ENCODE measurements at places on chromosomes 3 and 15. TPM values are rescaled to one million over a fixed set of nuclear protein-coding genes. Genes with fewer than 3 reads are reported as not detected.

DNA sequence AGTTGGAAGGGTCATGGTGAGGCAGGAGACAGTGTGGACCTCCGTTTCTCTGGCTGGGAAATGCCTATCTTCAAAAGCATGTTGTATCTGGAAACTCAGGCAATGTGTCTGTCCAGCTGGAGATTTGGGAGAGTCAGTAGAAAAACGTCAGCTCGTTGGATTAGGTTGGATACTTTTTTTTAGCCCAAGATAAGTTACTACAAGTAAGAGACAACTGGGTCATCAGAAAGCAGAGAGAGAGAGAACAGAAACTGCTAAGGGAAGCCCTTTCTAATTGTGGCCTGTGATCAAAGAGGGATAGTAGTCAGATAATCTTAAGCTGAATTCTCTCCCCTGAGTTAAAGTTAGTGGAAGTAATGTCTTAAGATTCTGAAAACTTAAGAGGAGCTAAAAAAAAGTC lies 78.9 kb upstream of the ZNF280D start:
- no peak for DNase-seq

GRCh38 chr3:174016186-174016585 lies 618.6 kb downstream of the NLGN1 start:
- DNase-seq: no peak

GRCh38 chr3:46705022-46705530 lies 3.9 kb downstream of the TMIE start:
- peak; percentile 85 for DNase-seq

DNA sequence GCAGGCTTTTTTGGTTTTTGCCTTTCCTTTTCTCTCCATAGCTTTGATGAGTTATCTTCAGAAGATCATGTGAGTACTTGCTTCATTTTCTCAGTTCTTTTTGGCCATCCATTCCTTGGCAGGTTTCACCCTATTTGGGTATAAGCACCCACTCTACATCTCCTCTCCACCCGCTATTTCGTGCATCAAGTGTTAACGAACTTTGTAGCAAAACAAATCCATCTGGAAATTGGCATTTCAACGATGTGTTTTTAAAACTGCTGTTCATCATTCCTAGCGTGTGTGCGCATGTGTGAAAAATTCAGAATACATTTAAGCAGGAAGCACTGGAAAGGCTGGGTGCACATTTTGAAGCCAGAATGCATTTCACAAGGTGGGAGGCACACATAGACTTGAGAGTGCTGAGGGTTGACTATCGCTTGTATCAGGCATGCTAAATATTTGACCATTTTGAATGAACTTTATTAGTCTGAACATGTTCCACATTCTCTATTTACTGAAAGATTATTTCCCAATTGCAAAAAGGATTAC lies 89.7 kb upstream of the FHIT start:
- no peak for DNase-seq

DNA sequence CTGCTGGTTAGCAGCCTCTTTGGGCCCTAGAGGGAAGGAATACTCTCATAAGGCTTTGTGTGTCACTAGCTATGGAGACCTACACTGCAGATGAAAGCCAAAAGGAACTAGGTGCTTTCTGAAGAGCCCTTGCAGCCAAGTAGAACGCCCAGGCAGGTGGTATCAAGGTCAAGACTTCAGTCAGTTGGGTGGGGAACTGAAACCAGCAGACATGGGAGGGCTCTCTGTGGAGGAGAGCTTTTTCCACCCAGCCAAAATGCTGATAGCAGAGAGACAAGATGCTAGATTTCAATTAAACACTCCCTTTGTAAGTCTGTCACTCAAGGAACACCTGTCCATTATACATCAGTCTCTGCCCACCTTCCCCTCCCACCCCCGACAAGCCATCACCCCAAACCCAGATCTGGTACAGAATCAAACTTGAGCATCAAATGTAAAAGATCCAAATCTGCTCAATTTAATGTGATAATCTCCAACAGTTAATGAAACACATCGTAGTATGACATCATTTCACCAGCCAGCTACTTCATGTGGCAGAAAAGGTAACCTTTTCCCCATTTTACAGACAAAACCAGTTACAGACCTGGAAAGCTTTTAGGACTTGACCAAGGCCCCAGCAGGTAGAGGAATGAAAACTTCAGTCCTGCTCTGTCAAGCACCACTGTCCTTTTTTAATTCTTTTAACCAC lies 14.6 kb downstream of the MRPS25 start:
- DNase-seq: no peak

CADPS gene
- polyA plus RNA-seq: 1.3 TPM

DNA sequence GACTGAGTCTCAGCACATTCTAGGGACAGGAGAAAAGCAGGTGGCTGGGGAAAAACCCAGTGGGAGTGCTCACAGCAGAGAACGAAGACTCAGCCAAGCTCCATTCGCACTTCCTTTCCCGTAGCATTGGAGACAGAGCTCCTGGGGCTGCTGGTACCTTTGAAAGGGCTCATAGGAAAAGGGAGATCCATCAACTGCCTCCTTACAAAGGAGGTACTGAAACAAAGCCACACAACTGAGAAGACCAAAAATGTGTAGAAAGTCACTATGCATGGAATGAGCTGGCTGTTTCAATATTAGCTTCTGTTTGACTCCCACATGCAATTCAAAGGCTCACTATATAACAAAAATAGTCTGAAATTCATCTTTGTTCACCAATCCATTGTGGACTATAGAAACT lies 16.9 kb downstream of the STIMATE start:
- DNase-seq: no peak

SNRPN gene
- 246 TPM for polyA plus RNA-seq

GOLGA8G gene
- polyA plus RNA-seq: 0.08 TPM

DNA sequence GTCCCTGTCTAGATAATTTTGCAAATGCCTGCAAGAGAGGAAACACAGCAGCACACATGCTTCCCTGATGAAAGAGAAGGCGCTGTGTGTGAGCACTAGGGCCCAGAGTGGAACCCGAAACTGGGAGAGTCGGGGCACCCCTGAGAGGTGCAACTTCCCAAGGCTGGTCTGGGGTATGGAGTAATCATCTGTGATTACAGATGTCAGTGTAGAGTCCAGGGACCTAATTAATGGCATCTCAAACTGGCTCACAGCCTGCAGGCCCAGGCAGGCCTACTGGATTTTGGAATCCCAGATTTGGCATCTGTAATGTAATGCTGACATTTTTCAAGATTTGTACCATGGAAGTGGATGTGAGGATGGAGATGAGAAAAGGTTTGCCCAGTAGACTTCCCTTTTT lies 29.4 kb downstream of the PGPEP1L start:
- DNase-seq: no peak

GRCh38 chr3:71345429-71346040 lies 238.0 kb downstream of the FOXP1 start:
- DNase-seq: no peak

DNAH12 gene
- polyA plus RNA-seq: 2.1 TPM

DNA sequence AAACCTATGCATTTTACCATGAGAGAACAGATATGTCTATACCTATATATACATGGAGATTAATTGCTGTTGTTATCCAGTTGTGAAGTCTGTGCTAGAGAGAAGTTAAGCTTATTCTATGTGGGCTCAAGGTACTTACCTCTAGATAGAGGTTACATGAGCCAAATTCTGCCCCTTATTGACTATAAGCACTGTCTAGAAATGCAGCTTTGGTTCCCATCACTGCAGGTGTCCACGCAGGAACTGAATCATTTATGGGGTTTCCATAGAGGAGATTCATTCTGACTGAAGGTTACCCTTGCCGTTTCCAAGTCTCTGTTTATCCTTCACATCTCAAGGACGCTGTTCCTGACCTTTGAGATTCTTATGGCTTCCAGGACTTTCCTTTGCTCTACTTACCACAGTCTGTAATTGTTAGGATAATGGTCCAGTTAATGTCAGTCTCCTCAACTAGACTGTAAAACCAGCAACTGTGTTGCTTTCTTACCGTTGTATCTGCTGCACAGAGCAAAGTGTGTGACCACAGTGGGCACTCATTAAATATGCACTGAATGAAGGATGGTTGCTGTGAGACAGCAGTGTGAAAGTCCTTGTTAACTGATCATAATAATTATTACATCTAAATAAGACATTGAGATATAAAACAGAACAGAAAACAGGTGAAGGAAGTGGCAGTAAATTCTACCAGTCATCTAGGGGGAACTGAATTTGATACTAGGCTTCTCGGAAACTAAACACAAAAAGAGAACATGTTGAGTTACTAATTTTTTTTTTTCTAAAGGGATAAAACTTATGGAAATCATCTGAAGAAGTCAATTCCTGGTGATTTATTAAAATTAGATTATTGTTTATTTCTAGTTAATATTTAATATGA lies 44.0 kb upstream of the BCL6 start:
- DNase-seq: no peak

CYB561D2 gene
- 11.7 TPM for polyA plus RNA-seq

DNA sequence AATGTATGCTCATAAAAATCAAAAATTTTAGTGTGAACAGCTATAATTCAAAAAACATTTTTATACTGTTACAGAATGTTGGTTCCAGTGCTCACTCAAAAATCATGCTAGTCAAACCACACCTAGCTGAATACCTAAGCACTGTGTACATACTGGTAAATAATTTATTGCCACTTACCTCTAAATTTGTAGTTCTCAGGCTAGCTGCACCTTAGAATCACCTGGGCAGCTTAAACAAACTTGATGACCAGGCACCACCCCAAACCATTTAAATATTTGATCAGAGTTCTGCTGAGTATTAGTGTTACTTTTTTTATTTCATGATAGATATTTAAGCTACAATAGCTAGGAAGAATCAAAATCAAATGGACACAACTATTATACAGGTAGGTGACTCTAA lies 32.3 kb upstream of the TMCO5A start:
- DNase-seq: peak; percentile 17

- no peak for DNase-seq
These were observed 10.8 kb upstream of the SEMA3B start for GRCh38 chr3:50258029-50258680.

DNA sequence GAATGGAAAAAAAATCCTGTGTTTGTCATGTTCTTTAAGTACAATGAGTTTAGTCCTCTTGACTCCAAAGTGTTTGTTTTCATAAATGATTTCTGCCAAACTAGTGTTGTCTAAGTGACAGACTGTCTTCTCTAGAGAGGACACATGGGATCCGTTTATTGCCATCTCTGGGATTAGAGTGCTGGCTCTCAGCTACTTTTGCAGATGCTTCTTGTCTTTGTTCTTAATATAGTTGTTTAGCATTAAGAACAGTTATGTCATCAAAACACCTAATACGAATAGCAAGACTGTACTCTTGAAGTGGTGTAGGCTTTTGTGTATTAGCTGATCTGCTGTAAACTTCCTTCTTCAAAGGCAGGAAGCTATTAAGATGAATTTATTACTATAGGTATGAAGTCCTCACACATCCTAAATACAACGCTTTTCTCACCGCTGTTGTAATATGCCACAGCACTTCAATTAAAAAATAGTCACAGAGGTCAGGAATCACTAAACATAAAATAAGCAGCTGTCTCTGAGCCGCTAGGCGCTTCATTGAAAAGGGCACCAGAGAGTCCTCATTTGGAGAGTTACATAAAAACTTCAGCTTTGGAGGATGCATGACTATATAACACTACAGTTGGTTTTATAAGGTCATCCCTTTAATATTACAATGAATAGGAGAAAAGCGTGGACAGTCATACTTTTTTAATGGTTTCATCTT lies 128.3 kb upstream of the ZNF385D start:
- no peak for DNase-seq

DNA sequence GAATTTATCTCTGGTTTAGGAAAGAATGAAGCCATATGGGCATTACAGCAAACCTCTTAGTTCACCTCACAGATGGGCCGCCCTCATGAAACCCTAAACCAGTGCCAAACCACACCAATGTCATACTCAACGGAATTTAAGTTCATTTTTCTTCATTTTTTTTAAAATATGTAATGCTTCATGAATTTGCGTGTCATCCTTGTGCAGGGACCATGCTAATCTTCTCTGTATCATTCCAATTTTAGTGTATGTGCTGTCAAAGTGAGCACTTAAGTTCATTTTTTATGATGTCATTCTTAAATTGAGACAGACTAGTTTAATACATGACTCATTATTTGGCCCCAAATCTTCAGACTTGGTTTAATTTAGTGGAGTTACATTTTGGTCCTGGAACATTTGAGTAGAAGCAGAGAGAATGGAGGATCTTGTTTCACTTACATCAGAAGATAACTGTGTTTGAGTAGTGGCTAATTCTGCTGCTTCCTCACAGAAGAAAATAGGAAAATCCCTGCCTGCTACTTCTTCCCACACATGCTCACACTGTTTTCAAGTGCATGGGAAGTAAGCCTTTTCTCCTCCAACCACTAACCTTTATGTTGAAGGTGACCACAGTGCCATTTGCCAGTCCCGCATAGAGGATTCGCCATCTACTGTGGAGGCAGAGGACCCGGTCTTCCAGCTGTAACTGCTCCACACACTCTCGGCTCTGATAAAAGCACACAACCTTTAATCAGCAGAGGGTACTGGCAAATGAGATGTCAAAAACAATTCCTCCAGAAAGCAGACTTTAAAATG lies 63.3 kb downstream of the ZNF106 start:
- DNase-seq: no peak

SLC6A11 gene
- 0.11 TPM for polyA plus RNA-seq

DNA sequence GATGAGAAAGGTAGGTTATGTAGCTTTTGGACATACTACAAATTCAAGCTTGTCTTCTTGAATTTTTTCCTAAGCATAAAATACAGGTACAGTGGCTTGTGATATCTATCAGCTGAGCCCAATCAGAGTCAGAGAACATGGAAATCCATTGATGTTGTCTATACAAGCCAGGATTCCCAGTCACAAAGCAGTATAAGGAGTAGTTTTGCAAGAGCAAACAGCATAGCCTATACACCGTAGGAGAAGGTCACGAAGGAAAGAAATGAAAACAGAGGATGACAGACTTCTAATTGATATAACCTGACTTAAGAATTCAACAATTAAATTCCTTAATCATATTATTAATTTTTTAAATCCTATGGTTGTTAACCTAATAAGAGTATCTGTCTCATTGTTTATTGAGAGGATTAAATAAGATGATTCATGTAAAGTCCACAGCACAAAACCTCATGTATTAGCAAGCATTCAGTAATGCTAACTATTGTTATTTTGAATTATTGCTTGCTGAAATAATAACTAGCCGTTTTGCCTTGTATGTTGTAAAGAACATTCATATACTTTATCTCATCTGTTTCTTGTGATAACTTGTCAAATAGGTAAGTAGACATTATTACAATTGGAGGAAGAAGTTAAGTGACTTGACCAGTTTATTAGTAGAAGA lies 276.6 kb upstream of the ZPLD1 start:
- DNase-seq: no peak

All from left lung (tissue), 14 donors.